Thyroid gland (tissue), 4 donors: ENCODE measurements at places on chromosomes 7 and 10. TPM values are rescaled to one million over a fixed set of nuclear protein-coding genes. Genes with fewer than 3 reads are reported as not detected.

GRCh38 chr10:124033887-124034218 lies 59.5 kb downstream of the CHST15 start:
- DNase-seq = peak; percentile 89

GRCh38 chr10:48649349-48649944 lies 35.2 kb upstream of the WDFY4 start:
- DNase-seq = no peak

GRCh38 chr10:8803992-8804391 lies 749.5 kb downstream of the GATA3 start:
- DNase-seq = no peak

DNA sequence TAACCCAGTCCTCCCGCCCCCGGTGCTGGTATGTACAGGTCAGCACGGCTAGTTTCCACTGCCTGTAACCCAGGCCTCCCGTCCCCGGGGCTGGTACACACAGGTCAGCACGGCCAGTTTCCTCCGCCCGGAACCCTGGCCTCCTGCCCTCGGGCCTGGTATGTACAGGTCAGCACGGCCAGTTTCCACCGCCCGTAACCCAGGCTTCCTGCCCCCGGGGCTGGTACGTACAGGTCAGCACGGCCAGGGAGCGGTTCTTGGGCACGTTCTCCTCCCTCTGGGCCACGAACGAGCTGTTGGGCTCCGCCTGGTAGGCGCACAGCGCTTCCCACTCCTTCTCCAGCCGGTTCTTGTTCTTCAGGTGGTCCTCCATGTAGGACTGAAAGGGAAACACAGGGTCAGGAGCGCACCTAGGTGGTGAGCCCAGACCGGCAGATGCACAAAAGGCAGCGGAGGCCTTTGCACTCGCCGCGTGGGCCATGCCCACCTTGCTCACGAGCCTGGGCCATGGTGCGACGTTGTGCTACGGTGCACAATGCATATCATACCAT lies 284.4 kb downstream of the DNAJB6 start:
- DNase-seq = no peak

GRCh38 chr10:44032216-44032615 lies 352.7 kb downstream of the CXCL12 start:
- DNase-seq = no peak

DNA sequence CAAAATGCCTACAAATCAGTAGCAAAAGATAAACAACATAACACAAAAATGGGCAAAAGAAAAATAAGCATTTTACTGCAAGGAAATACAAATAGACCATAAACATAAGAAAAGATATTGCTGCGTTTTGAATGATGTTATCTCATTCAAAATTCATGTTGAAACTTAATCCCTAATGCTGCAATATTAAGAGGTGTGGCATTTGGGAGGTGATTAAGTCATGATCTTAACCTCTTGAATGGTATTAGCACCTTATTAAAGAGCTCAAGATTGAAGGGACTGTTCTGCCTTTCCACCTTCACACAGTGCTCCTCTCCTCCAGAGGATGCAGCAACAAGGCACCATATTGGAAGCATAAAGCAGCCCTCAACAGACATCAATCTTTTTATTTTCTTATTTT lies 12.4 kb upstream of the TNKS2 start:
- DNase-seq = no peak

GRCh38 chr10:31768467-31768866 lies 160.2 kb downstream of the ARHGAP12 start:
- DNase-seq = no peak

DNA sequence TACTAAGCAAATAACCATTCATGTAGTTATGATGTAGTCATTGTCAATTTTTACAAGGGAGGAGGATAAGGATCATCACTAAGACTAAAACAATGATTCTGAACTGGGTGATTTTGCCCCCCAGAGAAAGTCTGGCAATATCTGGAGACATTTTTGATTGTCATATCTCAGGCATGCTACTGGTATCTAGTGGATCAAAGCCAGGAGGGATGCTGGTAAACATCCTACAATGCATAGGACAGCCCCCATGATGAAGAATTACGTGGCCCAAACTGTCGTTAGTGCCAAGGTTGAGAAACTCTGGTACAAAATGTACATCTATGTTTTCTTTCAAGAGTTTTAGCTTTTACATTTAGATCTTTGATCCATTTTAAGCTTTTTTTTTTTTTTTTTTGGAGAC lies 57.3 kb downstream of the GBF1 start:
- DNase-seq = no peak

DNA sequence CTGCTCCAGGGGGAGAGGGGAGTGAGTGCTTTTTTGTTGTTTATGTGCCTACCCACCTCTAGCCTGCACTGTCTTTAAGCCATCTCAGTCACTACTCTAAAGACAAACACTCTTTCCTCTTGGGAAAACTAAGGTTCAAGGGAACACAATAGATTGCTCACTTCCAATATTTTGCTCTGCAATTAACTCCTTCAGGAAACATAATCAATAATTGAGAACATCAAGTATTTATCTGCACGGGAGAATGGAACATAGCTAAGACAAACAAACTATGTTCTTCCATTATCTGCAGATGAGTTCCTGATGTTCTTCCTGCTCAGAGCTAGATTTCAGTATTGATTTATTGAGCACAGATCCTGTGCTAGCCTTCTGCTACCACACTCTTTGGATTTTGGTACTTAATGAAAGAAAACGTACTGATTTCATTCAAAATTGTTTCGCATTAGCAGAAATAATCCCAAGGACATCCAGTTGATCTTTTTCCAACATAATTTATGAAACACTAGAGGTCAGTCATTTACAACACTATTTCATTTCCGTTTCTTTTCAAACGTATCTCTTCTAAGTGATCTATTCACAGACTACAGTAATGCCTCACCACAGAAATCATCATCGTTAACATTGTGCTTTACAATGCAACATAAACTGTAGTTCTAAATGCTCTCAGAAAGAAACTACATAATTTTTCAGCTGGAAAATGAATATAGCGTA lies 8.3 kb downstream of the NEBL start:
- no peak for DNase-seq

The CNPY1 gene
- not detected for total RNA-seq

The BHLHA15 gene
- 1.2 TPM for total RNA-seq

GRCh38 chr10:129960481-129961156 lies 3.5 kb downstream of the EBF3 start:
- DNase-seq = no peak

- no peak for DNase-seq
These were observed 66.5 kb upstream of the PRKG1 start for GRCh38 chr10:51007781-51008180.

DNA sequence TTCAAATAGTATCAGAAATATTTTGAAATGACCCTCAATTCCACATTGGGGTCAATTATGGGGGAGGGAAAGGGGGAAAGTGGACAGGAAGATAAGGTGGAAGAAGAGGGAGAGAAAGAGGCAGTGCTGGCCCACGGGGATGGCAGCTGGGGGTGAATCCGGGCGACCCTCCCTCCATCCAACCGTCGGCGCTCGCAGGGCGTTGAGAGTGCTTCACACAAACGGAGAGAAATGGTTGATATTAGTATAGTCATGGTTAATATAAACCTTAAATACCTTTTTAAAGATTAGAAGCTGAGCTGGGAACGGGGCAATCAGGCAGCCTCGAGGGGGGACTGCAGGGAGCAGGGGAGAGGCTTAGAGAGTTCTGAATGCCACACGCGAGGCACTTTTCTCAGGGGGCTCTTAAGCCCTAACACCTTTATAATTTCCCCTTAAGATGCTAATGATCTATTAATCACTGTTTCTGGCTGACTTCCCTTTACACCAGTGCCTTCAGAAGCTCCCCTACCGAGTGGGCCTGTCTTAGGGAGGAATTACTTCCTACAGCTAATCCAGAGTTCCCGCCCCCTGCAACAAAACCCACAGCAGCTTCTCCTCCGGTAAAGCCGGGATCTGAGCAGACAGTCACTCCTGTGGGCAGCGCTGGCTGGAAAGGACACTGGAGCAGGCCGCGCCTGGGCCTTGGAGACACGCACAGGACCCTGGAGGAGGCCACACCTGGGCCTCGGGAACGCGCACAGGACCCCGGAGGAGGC lies 39.5 kb downstream of the PRKAG2 start:
- peak; percentile 31 for DNase-seq

DNA sequence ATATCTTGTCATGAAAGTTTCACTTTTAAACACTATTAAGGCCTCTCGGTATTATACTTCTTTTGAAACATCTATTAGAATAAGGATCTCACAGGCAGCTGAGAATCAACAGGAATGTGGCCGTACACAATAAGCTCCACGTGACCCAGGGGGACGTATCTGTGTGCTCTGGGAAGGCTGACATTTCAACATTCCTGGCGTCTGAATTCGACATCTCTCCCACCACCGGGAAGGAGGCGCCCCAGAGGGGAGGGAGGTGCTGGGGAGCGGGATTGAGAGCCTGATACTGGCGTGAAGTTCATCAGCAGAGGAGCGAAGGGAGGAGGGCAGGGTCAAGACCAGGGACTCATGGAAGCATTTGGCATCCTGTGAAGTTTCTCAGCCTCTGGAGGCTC lies 401.3 kb downstream of the DNAJB6 start:
- DNase-seq = no peak

The PNLIP gene
- total RNA-seq = not detected

- DNase-seq = no peak
These were observed 148.5 kb downstream of the PTPN20 start for GRCh38 chr10:47059606-47060311.

GRCh38 chr7:73966062-73966940 lies 61.7 kb upstream of the ELN start:
- DNase-seq = no peak

- no peak for DNase-seq
These were observed 206.4 kb upstream of the FERD3L start for GRCh38 chr7:19351341-19352304.

The UNC5B gene
- 7.1 TPM for total RNA-seq

DNA sequence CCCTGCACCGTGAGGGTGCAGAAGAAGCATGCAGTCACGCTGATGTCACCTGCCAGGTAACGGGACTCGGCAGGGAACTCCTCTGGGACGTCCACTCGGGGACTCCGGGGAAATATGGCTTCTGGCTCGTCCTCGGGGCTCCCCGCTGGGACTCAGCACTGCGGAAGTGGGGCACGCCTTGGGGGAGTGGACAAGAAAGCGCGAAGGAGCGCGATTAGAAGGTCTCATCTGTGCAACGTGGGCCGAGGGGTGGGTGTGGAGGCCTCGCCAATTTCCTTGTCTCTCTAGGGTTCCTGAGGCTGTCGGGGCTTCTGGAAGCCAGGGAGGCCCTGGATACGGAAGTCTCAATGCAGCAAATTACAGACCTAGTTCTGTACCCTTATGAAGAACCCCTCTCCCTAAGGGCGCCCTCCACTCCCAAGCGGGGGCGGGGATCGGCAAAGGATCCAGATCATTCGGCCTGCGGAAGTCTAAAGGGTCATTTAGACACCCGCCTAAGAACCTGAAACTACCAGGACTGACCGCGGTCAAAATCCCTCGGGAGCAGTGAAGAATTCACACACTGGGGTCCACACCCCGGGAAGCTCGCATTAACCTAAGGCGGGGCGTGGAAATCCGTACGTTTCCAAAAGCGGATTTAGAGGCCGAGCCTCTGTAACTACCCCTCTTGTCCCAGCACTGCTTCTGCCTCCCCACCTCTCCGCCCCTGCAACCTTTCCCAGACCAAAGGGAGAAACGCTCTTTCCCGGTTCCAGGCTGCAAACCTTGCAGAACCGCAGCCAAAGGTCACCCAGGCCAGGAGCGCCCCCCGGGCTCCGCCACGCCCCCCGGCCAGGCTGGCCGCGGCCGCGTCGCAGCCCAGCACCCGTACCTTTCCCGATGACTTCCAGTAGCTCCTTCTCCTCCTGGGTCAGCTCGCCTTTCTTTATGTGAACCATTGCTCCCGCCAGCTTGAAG lies 640 bp downstream of the ANKMY2 start:
- DNase-seq = peak; percentile 61
